T-cell (primary cell): ENCODE measurements at places on chromosomes 7 and 10. TPM values are rescaled to one million over a fixed set of nuclear protein-coding genes. Genes with fewer than 3 reads are reported as not detected.

DNA sequence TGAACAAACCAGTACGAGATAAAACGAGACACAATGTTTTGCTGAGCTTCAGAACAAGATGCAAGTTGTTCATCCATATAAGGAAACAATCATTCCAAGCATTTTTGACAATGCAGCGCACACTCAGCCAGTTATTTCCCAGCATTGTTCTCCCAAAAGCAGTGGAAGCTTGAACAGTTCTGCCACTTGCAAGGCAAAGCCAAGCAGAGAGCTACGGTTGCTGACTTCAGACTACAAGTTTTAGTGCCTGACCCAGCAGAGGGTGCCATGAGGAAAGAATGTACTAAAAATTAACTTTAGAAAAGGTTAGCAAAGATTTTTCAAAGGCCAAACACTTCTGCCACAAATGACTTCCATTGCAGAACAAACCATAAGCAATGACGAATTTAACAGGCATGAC lies 152.5 kb downstream of the SLC25A13 start:
- DNase-seq, result no peak

DNA sequence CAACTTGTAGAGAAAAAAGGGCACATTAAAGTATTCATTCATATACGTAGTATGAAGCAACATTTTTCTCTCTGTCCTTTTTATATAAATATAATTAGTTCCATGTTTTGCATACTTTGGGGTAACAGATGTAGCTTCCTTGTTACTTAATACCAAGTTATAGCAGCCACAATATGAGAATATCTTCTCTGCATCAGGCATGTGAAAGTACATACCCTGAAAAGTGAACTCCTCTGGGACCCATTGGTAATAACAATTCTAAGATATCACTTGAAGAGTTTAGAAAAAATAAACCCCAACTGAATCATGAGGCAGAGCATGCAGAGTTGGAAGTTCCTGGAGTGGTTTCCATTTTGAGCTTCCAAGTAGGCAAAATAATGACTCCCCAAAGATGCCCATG lies 2.4 kb upstream of the CRPPA start:
- no peak for DNase-seq

CPN1 gene
- not detected for total RNA-seq

DNA sequence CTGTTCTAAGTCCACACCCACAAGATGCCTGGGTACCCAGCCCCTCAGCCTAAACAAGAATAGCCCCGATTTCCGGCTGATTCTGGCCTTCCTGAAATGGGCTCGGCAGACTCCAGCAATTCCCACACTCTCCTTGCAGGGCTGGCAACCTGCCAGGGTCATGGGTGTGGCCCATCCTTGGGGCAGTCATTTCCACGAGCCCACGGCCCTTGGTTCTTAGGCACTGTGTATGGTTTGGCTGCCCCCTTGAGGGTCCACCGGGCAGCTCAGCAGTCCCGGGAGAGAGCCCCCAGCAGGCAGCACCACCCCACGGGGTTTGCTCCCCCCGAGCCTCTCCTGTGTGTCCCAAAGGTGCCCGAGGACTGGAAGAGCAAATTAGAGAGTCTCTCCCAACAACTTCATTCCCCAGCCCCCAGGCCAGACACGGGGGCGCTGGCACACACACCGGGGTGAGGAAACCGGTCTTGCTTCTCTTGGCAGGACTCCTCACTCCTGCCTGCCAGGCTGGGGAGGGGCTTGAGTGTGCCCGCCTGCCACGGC lies 142.2 kb downstream of the EMX2 start:
- no peak for DNase-seq

CCDC172 gene
- not detected for total RNA-seq
